ENCODE measurements at places on chromosomes 2 and 18.

DNA sequence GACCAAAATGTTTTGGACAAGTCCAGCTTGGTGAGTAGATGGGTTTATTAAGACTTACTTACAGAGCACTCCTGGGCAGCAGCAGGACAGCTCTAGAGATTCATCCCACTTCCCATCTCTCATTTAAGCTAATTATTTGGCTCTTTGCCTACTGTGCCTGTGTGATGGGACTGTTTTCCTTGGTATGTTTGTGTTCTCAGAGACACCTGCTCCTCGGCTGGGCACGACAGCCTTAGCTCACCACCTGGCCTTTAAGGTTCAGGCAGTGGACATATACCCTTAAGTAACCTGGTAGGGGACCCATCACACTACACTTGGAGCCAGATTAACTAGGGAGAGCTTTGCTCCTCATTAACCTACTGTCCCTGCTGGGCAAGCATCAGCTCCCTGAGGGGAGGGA is 41.7 kb upstream of the EFEMP1 start:
- DNase-seq = no peak

- peak; percentile 68 for DNase-seq
Observed at GRCh38 chr2:188291142-188291616, 495 bp upstream of the GULP1 start.

DNA sequence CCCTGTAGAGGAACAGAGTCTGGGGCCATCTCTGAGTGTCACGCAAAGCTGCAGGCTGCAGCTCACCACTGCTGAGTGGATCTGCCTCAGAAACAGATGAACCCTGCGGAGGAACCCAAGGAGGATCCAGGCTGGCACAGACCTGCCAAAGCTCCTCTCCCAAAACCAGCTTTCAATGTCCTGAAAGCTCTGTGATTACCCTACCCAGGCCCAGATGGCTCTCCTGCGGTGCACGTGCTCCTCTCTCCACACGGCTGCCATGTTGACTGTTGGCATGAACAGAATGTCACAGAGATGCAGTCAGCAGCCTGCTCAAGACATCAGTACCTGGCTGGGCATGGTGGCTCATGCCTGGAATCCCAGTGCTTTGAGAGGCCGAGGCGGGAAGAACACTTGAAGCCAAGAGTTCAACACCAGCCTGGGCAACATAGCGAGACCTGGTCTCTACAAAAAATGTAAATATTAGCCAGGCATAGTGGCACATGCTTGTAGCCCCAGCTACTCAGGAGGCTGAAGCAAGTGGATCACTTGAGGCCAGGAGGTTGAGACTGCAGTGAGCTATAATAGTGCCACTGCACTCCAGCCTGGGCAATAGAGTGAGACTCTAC is 216.8 kb downstream of the MGAT5 start:
- no peak for DNase-seq

GRCh38 chr2:89829828-89830227 is 1138.4 kb downstream of the RPIA start:
- DNase-seq = no peak

DNA sequence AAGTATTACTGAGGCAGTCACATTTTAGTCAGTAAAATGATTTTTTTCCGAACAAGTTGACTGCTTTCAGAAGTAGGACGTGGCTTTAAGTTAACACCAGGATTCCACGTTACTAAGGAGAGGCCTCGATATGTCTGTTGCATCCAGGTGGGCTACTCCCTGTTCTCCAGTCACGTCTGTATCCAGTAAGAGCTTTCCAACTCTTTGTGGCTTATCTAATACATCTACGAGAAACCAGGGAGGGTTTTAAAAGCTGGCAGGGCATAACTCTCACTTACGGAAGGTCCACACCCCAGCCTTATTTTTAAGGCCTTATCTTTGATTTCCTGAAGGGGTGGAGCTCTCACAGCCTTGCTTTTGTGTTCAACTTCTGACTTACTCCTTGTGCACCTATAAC is 99.2 kb downstream of the SLC8A1 start:
- no peak for DNase-seq

DNA sequence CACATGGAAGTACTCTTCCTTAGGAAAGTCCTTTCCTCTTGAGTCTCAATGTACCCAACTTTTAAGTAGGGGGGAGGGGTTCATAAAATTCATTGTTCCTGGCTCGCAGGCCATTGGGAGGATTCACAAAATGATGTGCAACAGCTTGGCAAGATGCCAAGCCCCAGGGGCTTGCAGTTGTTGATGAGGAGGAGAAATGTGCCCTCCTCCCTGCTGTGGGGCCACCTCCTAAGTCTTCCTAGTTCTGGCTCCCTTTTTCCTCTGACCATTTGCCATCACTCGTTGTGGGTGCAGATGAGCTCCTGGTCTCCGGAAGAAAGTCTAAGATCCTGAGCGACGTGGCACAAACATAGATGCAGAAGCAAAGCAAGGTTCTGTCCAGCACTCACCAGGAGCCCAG is 435.4 kb downstream of the EIPR1 start:
- peak; percentile 17 for DNase-seq

GRCh38 chr2:144519934-144520731 is at the start of gene ZEB2:
ZEB2 (minus strand) TSS chr2:144520119; CDS start chr2:144517350, 2,769 bp downstream.
- DNase-seq = peak; percentile 68

DNA sequence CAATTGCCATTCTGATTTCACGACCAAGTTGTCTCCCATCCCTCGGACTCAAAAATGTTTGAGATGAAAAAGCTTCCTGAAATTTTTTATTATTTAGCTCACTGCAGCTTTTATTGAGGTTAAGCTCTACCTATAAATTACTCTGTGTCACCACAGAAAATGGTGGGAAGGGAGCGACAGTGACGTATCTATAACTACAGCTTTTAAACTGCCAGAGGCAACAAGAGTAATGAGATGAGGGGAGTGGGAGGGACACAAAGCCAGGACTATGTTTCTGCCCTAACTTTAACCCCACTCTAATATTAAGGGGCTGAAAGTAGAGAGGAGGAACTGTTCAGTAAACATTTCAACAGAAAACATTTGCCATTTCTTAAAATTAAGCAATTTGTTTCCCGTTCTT is 37.4 kb downstream of the SMAD2 start:
- no peak for DNase-seq

DNA sequence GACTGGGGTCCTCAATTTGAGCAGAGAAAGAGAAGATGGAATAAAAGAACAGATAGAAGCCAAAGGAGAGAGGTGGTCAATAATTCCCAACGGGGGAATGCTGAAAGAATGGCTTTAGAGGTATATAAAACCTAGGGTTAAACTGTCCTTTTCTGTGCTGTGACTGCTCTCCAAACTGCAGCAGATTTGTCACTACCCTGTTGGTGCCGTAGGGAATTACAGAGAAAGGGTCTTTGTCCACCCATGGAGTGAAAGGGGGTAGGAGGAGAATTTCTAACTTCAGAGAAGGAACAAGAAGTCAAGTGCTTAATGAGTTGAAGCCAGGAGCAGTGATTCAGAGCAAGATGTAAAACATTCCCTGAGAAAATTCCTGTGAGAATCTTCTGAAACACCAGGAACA is 486.5 kb downstream of the NUP35 start:
- DNase-seq = peak; percentile 59

Measured in endodermal cell (in vitro differentiated cells).